ENCODE measurements at places on chromosomes 13 and 19.
A peak's percentile ranks its signal among the peaks of the same experiment; 100 is the strongest.

DNA sequence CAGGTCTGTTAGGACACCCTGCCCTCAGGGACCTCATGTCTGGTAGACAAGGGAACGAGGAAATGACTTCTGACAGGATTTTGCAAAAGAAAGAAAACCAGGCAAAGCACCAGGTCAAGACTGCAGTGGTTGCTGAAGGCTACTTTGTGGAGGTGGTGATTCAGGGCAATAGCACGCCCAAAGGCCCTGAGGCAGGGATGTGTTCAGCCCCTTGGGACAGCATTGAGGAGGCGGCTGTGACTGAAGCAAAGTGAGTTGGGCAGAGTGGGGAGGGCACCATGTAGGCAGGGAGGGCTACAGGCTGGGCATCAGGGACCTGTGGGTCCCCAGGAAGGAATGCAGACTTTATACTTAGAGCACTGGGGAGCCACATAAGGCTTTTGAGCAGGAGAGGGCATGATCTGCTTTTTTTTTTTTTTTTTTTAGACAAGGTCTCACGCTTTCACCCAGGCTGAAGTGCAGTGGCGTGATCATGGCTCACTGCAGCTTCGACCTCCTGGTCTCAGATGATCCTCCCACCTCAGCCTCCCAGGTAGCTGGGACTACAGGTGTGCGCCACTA, 10.8 kb upstream of the HOMER3 start:
- no peak for DNase-seq

DNA sequence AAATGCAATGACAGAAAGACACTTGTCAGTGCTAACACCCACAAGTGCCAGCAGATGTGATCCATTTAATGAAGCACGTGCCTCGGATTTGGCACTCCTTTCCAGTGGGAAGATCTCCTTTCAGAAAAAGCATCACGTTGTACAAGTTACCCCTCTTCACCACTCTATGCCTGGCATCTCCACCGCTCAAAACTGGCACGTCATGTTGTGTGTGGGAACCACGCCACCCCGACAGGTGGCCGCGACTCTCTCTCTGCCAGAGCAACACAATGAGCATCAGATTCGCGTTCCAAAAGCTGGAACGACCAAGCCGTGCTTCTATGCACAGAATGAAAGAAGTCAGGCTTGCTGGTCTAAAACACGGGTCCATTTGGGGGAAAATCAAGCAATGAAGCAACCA, 24.3 kb downstream of the TMTC4 start:
- DNase-seq, result no peak

GRCh38 chr13:96542986-96543385, 451.3 kb downstream of the OXGR1 start:
- no peak for DNase-seq

GRCh38 chr13:97223711-97224541, 1.8 kb downstream of the MBNL2 start:
- DNase-seq, result peak; percentile 35

GRCh38 chr13:113149711-113150549, 8.5 kb upstream of the PROZ start:
- DNase-seq, result no peak

DNA sequence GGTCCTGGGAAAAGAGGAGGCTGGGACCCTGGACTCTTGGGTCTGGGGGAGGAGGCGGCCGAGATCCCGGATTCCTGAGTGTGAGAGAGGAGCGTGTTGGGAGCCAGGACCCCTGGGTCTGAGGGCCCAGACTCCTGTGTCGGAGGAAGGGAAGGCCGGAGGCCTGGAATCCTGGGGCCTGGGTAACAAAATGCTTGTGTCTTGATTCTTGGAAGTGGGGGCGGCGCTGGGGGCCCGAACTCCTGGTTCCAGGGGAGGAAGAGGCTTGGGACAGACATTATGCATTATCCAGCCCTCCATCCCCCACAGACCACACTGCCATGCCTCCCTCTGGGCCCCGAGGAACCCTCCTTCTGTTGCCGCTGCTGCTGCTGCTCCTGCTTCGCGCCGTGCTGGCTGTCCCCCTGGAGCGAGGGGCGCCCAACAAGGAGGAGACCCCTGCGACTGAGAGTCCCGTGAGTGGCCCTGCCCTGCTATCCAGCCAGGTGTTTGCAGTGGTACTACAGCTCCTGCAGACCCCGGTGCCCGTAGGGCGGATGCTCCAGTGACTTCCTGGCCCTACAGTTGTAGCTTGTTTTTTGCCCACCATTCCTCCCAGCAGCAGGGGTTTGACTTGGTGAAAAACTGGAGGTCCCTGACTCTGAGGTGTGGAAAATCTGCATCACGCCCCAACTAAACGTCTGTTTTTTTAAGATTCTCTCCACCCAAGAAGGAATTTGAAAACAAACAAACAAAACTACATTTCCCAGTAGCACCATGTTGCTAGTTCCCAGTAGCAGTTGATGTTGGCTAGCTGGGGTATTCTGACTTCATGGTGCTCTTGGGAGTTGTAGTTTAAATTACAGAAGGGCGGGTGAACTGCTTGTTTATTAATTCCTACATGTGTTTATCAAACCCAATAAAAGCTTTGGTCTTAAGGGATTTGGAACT, 630 bp downstream of the NUCB1 start:
- DNase-seq, result peak; percentile 45

DNA sequence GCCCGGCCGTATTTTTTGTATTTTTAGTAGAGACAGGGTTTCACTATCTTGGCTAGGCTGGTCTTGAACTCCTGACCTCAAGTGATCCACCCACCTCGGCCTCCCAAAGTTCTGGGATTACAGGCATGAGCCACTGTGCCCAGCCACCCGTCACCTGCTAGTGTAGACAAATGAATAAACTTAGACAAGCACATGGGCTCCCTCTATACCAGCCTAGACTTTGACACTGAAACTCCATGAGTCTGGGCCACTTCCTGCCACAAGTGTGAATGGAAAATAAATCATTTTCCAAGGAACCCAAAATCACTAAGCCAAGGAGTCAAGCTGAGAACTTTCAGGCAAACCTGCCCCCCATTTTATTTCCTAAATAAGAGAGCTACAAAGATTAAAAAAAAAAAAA, 27.0 kb upstream of the TPT1 start:
- no peak for DNase-seq

DNA sequence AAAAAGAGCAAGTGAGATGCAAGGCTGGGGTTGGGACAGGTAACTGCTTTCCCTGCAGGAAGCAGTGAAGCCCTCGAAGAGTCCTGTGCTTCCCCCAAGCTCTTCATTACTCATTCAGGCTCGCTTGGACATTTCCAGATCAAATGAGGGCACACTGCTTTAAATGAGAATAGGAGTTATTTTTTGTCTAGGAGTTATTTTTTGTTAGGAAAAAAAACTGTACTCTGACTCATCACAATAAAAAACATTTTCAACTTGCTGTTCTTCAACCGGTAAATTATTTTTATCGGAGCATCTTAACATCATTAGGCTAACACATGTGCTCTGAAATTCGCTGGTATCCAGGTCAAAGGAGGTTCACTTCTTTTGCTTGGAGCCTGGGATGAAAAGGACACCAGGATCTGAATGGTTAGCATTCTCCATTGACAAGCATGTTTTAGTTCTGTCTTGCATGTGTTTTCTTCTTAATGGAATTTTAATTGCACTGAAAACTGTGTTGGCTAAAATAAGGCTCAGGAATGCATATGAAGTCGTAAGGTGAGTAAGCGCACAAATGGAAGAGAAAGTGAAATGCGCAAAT, 80.7 kb upstream of the STK24 start:
- no peak for DNase-seq

GRCh38 chr13:31116224-31116623, 45.5 kb downstream of the HSPH1 start:
- no peak for DNase-seq

GRCh38 chr19:33503030-33503429, 18.6 kb downstream of the PEPD start:
- no peak for DNase-seq

GRCh38 chr13:55000043-55000442, 1971.4 kb downstream of the OLFM4 start:
- no peak for DNase-seq

- peak; percentile 90 for DNase-seq
Measured at GRCh38 chr19:40974633-40975037, 16.4 kb upstream of the CYP2B6 start.

- peak; percentile 95 for DNase-seq
Measured at GRCh38 chr19:639253-640160, at the start of gene FGF22. Gene FGF22 (plus strand): TSS chr19:639879. CDS start chr19:639926, 47 bp downstream.

GRCh38 chr13:103557878-103558277, 491.7 kb upstream of the SLC10A2 start:
- no peak for DNase-seq

DNA sequence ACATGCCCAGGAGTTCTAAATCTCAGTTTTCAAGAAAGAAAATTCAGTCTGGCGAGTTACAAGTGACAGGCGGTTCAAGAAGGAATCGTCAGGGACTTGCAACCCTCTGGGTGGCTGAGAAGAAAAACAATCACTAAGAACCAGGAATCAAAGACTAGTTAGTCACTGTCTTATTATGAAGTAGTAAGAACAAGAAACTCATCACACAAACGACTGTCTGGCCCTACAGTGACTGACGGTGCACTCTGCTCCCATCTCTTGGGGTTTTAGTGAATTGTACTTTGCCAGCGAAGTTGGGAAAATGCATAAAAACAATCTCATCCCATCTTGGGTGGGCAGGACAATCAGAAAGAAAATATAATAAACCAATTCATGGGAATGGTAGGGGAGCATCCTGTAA, 63.7 kb upstream of the SACS start:
- no peak for DNase-seq

DNA sequence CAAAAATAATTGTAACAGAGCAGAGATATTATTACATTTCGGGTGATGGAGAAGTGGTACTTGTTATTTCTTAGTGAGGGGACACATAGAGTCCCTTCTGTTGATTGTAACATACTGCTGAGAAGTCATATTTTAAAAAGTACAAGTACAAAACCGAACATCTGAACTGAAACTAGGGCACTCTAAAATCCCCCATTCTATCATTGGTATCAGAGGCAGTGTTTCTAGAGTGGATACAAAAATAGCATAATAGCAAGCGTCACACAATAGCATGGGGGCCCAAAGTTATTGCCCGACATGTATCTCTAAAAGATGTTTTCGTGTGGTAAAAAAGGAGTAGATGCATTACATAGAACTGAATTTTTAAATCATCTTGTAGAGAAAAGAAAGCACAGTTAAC, 502.1 kb upstream of the SLC10A2 start:
- no peak for DNase-seq

- DNase-seq, result no peak
Measured at GRCh38 chr19:1990230-1991017, 25.1 kb downstream of the BTBD2 start.

GRCh38 chr19:55671054-55671378, 4.0 kb upstream of the EPN1 start:
- DNase-seq, result no peak

DNA sequence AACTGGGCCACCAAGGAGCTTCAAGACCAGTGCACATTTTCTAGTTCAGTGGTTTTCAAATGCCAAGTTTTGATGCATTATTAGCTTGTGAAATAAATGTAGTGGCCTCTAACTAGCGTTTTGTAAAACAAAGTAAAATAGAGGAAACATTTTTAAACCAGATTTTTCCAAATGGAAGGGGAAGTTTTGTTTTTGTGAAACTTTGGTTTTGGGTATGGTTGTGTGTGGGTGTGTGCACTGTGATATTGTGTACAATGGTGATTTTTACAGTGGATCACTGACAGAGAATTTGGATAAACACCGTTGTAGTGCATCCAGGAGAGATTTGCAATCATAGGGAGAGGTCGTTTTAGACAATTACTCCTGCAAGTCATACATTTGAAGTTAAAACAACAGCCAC, 108.9 kb downstream of the SLC7A1 start:
- DNase-seq, result no peak

DNA sequence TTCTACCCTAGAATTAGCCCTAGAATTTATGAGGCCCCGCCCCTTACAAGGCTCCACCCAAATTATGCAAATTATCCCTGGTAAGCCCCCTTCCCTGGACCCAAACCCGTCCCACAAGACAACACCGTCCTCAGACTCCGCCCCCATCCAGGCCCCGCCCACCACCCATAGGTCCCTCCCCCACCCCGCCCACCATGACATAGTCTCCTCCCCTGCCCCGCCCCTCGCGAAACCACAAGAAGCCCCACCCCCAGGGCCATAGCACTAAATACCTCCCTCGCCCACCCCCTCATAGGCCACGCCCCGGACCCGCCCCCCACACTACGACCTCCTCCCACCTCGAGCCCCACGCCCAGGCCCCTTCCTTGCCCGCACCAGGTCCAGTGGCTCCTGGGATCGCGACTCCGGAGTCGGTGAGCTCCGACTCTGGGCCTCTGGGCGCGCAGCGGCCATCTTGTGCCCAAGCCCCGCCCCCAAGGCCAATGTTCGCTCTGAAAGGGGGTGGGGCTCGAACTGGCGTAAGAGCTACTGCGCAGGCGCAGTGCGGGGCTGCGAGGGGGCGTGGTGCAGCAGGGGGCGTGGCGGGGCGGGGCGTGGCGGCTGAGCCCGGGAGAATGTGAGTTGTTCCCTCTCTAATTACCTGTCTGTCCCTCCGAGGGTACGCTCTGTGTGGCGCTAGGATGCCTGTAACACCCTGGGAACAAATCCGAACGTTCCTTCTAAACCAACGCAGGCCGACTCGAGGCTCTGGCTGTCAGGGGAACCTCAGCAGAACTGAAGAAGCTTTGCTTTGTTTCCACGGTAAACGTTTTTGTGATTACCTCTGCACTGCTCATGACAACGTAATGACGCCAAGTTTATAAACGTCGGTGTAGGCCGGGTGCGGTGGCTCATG, at the start of gene ZNF784:
TSS of gene ZNF784 (minus strand) at position 458 of the 895 bp plus-strand sequence. CDS start at position 453, 5 bp downstream.
- peak; percentile 93 for DNase-seq

DNA sequence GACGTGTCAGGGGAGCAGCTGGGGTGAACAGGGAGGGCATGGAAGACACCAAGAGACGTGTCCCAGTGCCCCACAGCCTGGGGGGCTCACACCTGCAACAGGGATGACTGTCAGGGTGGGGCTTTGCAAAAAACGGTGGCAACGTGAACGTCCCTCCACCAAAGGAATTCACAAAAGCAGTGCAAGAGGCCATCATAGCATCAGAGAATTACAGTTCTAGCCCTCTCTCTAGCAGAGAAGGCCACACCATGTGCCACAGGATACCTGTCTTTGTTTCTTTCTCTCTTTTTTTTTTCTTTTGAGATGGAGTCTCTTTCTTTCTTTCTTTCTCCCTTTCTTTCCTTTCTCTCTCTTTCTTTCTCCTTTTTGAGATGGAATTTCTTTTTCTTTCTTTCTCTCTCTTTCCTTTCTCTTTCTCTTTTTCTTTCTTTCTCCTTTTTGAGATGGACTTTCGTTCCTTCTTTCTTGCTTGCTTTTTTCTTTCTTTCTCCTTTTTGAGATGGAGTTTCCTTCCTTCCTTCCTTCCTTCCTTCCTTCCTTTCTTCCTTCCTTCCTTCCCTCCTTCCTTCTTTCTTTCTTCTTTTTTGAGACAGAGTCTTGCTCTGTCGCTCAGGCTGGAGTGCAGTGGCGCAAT, 17.1 kb upstream of the ATP11A start:
- DNase-seq, result no peak

GRCh38 chr13:20654156-20654555, 49.3 kb upstream of the IL17D start:
- DNase-seq, result no peak

GRCh38 chr19:2037651-2038255, 13.3 kb downstream of the MKNK2 start:
- DNase-seq, result no peak

DNA sequence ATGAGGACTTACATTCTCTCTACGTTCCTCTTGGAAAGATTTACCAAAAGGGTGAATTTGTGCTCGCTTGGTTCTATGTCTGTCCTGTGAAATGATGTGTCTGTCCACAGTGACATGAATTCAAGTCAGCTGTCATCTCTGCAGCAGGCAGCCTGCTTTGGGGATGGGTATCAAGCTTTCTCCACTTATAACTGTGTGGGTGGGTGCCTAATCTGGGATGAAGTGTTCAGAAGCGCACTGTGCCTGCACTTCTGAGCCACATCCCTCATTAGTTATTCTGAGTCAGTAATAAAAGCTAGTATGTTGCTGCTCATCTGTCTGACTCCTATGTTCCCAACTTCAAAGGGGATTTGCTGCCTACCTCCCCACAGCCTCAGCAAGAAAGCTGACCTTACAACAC, 86.1 kb upstream of the TUBA3C start:
- DNase-seq, result no peak
